ENCODE measurements at places on chromosomes 16 and 17.

DNA sequence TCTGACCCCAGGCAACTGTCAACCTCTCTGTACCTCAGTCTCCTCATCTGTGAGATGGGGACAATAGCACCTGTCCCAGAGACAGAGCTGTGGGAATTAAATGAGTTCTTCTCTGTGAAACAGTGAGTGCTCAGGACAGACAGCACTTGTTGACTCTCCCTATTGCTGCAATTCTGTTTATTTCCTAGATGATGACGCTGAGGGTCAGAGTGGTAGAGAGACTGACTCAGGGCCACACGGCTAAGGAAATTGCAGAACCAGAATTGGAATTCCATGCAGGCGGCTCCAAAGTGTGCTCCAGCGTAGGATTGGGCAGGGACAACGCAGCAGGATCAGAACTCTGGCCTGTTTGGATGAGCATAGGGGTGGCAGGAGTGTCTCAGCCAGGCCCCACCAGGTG is 302.2 kb downstream of the C16orf95 start:
- DNase-seq, result no peak

GRCh38 chr17:29566473-29567303 is at the start of gene ABHD15:
Gene ABHD15 (minus strand): TSS chr17:29567037. CDS start chr17:29566966, 71 bp downstream.
- no peak for DNase-seq

GRCh38 chr17:77129568-77130301 is 11.0 kb upstream of the SEC14L1 start:
- no peak for DNase-seq

GRCh38 chr16:63228259-63228658 is 1192.0 kb upstream of the CDH8 start:
- DNase-seq, result no peak

GRCh38 chr17:79673517-79673916 is 57.2 kb upstream of the ENPP7 start:
- no peak for DNase-seq

- no peak for DNase-seq
These were observed 26.8 kb upstream of the CBFA2T3 start for GRCh38 chr16:89003831-89004208.

GRCh38 chr17:45149669-45150664 is 1.7 kb downstream of the HEXIM1 start:
- DNase-seq, result peak; percentile 52

GRCh38 chr16:57753448-57754353 is 18.1 kb downstream of the KATNB1 start:
- no peak for DNase-seq

- no peak for DNase-seq
These were observed 40.1 kb downstream of the BPTF start for GRCh38 chr17:67865438-67865837.

GRCh38 chr17:33038740-33039139 is 47.1 kb downstream of the SPACA3 start:
- DNase-seq, result peak; percentile 61

- DNase-seq, result no peak
These were observed 314.1 kb upstream of the TNRC6C start for GRCh38 chr17:77644181-77645071.

- DNase-seq, result no peak
These were observed 35.4 kb downstream of the CDRT15 start for GRCh38 chr17:14201021-14201987.

GRCh38 chr16:57574646-57575467 is 32.4 kb downstream of the ADGRG5 start:
- DNase-seq, result no peak

DNA sequence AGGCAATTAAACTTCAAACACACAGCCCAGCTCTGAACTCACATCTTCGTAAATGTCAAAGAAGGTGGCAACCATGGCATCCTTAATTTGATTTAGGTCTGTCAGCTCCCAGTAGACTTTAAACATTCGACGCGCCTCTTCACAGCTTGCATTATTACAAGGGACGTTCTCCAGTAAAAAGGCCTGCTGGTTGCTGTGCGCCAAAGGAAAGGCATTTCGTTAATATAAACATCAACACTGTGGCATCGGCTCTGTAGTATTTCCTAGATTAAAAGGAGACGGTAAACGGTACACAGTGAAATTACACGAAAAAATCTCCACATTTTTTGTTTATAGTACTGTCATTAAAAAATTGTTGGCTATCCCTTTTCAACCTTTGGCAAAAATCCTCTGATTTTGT is 116.8 kb upstream of the NETO2 start:
- DNase-seq, result no peak

DNA sequence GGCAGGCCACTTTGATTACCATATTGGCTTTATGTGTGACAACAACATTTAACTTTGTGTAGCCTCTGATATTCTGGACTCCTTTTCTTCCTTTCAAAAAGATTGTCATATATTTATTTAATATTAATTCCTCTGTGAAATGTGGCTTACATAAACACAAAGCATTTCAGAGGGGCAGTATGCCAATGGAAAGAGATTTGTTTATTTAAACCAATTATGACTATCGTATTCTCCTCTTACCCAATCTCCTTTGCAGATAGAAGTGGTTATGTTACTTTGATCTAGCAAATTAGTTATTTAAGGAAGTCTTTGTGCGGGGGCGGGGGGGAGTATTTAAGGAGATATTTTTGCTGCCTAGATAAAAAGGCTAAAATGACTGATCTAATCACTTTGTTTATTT is 573.7 kb upstream of the KIF2B start:
- no peak for DNase-seq

- peak; percentile 93 for DNase-seq
These were observed 5.2 kb downstream of the KCNG4 start for GRCh38 chr16:84234321-84235241.

DNA sequence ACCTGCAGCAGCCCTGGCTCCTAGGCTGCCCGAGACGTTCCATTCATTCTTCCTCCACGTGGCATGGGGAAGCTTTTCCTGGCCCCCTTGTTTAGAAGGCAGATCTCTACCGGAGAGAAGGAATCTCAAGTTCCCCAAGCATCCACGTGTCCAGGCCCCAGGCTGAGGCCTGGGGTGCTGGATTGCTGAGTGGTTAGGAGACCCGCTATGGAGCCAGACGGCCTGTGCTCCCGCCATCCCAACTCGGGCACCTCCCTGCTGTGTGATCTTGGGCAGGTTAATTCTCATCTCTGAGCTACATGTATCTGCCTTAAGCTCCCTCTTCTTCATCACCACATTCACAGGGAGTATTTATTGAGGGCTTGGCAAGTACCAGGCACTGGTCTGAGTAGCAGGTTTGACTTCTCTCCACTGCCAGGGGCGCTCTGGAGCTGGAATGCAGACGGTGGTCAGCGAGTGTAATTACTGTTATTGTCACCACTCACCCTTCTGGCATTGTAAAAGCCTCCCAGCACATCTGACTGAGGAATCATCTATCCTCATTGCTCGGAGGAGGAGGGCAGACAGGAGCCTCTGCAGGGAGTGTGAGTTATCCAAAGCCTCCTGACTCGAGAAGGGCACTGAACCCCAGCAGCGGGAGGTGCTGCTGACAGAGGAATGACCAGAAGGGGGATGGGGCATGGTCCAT is 1.1 kb upstream of the ADGRG1 start:
- DNase-seq, result peak; percentile 60

GRCh38 chr17:21239680-21240368 is 13.4 kb downstream of the NATD1 start:
- DNase-seq, result peak; percentile 59

- DNase-seq, result no peak
These were observed 387.4 kb downstream of the CPPED1 start for GRCh38 chr16:12416136-12416787.

GRCh38 chr16:10921536-10922327 is 20.5 kb downstream of the DEXI start:
- DNase-seq, result no peak

DNA sequence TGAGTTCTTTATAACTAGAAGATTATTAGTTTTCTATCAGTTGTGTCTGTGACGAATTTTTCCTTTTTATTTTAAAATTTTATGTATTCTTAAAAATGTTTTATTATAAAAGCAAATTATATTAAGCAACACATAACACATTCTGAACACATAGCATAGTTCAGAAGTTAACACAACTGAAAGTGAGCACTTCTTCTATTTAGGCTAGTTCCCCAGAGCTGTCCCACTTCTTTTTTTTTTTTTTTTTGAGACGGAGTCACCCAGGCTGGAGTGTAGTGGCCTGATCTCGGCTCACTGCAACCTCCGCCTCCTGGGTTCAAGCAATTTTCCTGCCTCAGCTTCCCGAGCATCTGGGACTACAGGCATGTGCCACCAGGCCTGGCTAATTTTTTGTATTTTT is 37.7 kb upstream of the ALDH3A2 start:
- no peak for DNase-seq

DNA sequence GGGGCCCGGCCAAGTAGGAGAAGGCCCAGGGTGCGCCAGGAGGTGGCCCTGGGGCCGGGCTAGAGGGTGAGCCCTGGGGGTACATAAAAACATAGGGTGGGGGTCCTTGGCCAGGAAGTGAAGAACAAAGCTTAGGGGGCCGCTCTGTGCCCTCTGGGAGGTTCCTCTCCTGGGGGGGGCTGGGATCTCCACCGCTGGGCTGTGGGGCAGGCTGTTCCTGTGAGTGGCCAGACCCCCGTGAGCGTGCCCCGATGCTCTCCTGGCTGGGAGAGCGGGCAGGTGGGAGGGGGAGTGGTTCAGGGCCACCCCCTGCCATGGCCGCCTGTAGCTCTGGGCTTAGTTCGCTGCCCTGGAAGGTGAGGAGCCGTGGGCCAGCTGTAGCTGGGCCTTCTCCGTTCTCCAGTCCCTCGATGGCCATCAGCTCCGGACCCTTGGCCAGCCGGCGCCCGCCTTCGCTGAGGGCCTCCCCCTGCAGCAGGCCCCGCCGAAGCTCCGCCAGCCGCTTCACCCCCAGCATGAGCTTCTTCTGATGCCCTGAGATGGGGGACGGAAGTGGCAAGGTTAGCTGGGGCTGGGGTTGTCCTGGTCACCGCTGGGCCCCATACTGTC is 12.5 kb downstream of the CASKIN2 start:
- no peak for DNase-seq

DNA sequence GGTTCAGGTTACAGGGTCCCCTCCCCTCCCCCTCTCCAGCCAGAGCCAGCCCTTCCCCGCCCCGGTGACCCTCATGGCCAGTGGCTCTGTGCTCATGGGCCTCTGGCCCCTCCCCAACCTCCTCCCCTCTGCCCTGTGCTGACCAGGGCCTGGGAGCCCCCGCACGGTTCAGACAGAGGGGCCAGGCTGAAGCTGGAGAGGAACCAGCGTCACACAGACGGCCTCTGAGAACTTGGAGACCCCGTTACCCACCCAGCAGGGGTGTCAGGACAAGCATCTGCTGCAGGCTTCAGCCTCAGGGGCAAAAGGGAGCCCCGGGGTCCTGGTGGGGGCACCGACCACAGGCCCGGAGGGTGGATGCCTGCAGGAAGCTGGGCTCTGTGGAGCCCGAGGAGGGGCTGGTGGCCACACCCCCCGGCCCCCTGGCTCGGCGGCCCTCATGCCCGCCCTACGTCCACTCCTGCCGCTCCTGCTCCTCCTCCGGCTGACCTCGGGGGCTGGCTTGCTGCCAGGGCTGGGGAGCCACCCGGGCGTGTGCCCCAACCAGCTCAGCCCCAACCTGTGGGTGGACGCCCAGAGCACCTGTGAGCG is at the start of gene WFIKKN1:
Gene WFIKKN1 (plus strand): TSS at position 171 of the 591 bp plus-strand sequence. CDS start 269 bp downstream, at position 440.
- DNase-seq, result no peak

DNA sequence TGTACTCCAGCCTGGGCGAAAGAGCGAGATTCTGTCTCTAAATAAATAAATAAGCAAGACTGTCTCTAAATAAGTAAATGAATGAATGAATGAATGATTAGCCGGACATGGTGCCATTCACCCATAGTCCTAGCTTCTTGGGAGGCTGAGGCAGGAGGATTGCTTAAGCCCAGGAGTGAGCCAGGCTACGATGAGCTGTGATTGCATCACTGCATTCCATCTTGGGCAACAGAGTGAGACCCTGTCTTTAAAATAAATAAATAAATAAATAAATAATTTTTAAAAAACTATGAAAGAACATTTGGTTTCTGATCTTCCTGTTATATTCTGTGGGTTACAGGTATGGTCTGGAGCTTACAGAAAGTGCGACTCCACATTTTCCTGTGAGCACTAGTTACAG is 65.0 kb downstream of the C17orf58 start:
- no peak for DNase-seq

GRCh38 chr17:79325709-79326430 is 251.2 kb downstream of the ENGASE start:
- DNase-seq, result peak; percentile 37

DNA sequence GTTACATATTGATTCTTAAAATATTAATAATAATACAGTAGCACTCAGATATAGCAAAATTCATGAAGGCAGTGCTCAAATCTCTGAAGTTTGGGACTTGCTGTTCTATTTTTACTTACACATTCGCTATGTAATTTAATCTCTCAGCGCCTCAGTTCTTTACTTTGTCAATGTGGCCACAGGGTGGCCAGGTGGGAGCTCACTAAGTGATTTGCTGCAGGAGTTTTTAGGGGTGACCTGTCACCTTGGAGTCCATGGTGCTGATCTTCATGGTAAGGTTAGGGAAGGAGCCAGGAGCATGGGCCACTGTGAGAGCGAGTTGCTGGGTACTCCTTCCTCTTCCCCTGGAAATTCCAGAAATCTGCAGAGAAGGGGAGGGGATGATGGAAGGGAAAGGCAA is 28.1 kb downstream of the VWA3A start:
- no peak for DNase-seq

DNA sequence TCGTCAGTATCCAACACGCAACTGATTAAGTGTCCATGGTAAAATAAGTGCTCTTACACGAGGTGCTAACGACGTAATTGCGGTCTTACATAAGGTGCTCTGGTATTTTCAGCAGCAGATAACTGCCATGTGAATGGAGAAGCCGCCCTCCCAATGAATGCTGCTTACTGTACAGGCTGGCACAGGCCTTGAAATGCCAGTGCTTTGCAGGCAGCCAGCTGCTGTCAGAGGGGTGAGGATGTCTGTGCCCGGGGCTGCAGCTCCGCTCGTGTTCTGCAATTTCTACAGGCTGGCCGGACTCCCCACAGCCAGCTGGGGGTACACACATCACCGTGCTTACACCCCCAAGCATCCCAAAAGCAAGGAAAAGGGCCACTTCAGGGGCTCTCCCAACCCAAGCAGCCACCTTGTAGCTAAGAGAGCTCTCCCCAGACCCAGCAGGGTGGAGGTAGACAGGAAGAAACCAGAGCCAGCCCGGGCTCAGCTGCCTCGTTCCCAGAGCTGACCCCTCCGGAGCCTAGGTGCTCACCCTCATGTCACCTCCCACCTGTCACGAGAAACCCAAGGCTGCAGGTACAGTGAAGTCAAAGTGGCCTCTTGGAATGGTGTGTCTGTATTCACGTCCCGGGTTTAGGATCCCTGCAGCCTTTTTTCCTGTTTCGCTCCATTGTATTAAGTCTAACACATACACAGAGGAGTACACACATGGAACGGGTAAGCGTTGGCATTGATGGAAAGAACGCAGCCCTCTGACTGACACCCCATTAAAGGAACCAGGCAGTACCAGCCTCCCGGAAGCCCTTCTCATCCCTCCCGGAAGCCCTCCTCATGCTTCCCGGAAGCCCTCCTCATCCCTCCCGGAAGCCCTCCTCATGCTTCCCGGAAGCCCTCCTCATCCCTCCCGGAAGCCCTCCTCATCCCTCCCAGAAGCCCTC is 27.2 kb upstream of the RPH3AL start:
- no peak for DNase-seq

All from SK-MEL-5 (cell line).